Foreskin keratinocyte (primary cell): ENCODE measurements at places on chromosomes 5 and 9. TPM values are rescaled to one million over a fixed set of nuclear protein-coding genes. Genes with fewer than 3 reads are reported as not detected.
A peak's percentile ranks its signal among the peaks of the same experiment; 100 is the strongest.

GRCh38 chr5:178256746-178257145 is 24.1 kb upstream of the PHYKPL start:
- DNase-seq: no peak

DNA sequence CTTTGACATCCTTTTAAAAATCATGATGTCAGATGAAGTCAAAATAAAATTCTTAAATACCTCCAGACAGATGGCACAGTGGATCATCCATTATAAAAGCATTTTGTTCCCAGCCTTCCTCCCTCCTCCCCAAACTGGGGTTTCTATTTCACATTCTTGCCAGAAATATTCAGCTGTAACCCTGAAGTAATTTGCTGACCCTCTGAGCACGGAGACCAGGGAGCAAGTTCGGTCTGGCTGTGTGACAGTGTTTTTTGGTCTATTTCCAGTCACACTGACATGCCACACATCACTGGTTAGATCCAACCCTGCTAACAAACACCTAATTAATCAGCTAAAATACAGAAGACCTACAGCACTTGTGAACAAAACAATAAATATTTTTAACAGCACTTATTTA is 126.2 kb upstream of the DMRT1 start:
- DNase-seq: no peak

DNA sequence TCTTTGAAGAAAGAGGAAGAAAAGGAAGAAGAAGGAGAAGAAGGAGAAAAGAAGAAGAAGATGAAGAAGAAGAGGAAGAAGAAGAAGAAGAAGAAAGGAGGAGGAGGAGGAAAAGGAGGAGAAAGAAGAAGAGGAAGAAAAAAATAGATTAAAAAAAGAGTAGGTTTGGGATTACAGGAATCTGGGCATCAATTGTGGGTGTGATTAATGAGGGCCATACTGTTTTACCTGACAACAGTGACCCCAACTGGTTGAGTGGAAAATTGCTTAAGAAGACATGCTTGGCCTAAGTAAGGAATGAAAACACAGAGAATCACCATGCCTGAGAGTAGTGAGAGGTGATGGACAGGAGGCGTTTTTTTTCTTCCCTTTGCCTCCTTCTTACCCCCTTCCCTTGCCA is 114.6 kb downstream of the FAM170A start:
- peak; percentile 6 for DNase-seq

DNA sequence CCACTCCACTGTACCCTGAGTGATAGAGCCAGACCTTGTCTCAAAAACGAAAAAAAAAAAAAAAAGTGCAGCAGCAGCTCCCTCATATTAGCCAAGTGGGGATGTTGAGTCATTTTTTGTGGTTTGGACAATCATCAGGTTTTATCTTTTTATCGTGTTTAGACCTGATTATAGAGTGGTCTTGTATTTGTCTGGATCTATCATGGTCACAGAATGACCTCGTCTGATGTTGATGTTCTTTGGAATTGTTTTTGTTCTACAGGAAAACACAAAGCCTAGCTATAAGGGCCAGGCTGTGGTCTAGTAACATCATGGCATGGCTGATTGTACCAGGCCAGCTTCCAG is 1.6 kb upstream of the FBXW11 start:
- peak; percentile 79 for DNase-seq

GRCh38 chr9:14511452-14511851 is 181.8 kb downstream of the ZDHHC21 start:
- DNase-seq: peak; percentile 10

GRCh38 chr5:43073597-43074546 is 33.8 kb upstream of the ANXA2R start:
- DNase-seq: peak; percentile 32

GRCh38 chr5:66963559-66963971 is 233.0 kb downstream of the CD180 start:
- DNase-seq: no peak

DNA sequence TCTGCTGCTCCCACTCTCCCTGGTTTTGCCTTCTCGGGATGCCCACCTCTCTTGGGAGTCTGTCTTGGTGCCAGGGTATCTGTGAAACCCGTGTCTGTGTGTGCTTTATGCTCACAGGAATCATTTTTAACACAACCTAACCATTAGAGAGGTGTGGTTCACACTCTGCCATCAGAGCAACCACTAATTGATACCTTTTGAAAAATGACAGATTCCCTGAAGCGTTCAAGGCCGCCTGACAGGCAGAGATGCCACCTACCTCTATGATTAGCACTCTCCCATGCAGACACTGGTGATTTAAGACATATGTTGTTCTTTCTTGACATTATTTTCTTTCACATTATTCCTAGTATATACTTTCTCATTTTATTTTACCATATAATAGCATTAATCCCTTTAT is 207.3 kb upstream of the SGCD start:
- DNase-seq: no peak

DNA sequence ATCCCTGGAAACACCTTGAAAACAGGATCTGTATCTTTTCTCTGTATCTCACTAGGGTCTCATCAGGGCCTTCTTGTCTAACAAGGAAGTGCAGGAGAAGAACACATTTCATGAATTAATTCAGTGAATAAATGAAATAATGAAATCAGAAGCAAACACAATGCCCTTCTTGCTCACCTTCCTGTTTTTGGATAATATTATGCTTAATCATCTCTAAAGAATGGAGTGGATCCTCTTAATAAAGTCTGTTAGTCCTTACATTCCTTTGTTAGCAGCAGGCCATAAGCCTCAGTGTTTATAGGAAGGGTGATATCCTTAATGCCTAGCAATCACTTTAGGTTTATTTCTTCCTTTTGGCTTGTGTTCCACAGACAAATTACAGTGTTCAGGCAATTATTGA is 837.1 kb upstream of the SEMA6A start:
- DNase-seq: no peak

- no peak for DNase-seq
Measured at GRCh38 chr5:77812926-77813589, 36.9 kb upstream of the TBCA start.

GRCh38 chr9:4371108-4371507 is 71.2 kb upstream of the GLIS3 start:
- peak; percentile 93 for DNase-seq

GRCh38 chr5:176366232-176366894 is 1.1 kb downstream of the ARL10 start:
- no peak for DNase-seq

DNA sequence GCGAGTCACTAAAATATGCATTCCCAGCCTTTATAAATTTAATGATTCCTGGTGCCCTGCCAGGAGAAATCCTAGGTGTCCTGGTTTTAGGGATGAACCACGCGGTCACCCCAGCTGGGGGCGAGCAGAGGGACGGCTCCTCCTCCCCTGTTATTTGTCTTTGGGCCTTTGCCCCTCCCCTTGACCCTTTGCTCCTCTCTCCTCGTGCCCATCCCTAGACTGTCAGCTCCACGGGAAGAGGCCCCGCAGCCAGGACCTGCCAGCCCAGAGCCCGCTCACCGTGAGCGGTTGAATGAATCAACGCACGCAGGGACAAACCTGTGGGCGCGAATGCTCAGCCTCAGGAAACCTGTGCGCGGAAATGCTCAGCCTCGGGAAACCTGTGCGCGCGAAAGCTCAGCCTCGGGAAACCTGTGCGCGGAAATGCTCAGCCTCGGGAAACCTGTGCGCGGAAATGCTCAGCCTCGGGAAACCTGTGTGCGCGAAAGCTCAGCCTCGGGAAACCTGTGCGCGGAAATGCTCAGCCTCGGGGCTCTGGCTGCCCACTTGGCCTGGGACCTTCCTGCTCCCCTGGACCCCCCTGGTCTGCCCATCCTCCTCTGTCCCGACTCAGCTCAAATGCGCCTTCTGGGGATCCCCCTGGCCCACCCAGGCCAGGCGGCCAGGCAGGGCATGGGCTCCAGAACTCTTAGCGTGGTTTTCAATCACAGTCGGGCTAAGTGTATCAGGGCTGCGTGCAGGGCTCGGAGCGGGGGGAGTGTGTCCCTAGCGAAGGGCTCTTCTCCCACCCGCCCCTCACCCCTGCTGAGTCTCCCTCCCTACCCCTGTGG is 140.5 kb upstream of the COL5A1 start:
- peak; percentile 14 for DNase-seq

DNA sequence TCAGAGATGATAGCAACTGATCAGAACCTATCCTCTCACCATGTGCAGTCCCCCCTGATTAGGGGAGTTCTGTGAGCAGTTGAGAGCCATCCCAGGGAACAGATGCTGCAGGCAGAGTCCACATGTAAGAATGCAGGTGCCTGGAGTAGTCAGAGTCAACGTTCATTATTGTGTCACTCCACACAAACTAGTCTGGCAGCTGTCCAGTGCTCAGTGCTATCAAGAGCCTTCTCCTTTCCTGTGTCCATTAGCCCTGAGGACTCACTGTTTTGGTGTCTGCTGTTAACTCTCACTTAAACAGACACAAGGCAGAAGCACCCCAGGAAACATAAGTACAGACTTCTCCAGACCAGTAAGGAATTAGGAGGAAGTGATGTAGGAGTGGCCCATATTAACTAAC is 2.5 kb downstream of the SH3TC2 start:
- no peak for DNase-seq

- DNase-seq: no peak
Measured at GRCh38 chr5:163445345-163445744, 8.0 kb downstream of the CCNG1 start.

GRCh38 chr9:116789081-116789480 is 102.0 kb downstream of the TRIM32 start:
- DNase-seq: no peak

- no peak for DNase-seq
Measured at GRCh38 chr5:104539618-104540350, 977.2 kb upstream of the NUDT12 start.

GRCh38 chr5:91670122-91670521 is 287.0 kb upstream of the ARRDC3 start:
- DNase-seq: no peak

DNA sequence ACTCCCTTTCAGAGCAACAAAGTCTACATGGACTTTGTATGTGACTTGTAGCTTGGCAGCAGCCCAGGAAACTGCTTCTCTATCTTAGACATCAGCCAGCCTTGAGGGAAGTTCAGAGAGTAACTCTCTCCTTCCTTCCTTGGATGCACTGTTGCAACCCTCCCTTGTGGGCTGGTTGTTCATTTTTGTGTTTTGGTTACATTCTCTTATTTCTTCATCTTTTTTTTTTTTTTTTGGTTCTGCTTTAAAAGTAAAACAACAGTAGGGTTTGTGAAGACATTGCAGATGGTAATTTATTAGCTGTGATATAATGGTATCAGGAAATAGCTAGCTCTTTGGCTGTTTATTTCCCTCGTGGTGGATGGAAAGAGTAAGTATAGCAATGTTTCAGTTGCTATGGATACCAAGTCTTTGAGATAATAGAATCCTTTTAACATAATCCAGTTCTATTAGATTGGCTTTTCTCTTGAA is 97.9 kb upstream of the MAMDC2 start:
- DNase-seq: no peak

GRCh38 chr9:108434036-108434435 is 421.8 kb downstream of the ACTL7B start:
- no peak for DNase-seq

DNA sequence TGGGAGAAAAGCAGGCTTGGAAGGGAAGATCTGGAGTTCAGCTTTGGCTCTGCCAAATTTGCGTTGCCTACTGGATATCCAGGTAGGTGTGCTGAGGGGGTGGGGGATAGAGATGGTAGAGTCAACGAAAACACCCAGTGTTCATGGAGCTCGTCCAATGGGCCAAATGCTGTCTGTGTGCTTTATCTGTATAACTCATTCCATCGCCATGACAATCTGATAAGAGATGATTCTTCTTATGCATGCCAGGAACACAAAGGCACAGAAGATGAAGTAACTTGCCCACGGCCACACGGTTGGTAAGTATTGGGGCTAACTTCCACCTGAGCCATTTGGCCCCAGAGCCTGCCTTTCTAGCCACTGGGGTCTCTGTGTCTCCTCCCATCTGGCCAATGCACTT is 53.2 kb downstream of the BOD1 start:
- DNase-seq: no peak

- DNase-seq: no peak
Measured at GRCh38 chr9:34633851-34634550, 3.6 kb downstream of the SIGMAR1 start.

DNA sequence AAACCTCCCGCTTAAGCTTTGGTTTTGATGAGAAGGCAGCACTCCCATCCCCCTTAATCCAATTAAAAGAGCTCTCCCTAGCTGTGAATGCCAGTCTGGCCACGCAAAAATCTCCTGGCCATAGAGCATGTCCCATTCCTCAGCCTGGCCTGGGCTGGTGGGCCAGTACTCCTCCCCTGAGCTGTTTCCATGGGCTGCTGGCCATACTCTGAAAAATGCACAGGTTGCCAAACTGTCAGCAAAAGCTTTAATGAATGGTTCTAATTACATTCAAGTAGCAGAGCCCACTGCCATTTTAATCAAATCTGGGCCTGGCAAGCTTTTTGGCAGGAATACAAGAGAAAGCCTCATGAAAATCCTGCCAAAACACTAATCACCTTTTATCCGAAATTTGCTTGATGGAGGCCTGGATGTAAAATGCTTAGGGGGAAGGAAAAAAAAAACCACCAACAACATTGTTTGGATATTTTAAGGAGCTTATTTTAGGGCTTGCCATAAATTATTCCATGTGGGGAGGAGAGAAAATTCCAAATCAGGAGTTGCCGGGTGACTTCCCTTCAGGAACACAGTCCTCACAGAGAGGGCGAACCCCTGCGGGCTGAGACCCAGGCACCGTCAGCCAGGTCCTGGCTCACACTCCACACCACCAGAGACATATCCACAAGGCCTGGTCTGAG is 243.3 kb downstream of the SEC61B start:
- DNase-seq: no peak

- peak; percentile 36 for DNase-seq
Measured at GRCh38 chr5:86968301-86968753, 299.4 kb upstream of the RASA1 start.

DNA sequence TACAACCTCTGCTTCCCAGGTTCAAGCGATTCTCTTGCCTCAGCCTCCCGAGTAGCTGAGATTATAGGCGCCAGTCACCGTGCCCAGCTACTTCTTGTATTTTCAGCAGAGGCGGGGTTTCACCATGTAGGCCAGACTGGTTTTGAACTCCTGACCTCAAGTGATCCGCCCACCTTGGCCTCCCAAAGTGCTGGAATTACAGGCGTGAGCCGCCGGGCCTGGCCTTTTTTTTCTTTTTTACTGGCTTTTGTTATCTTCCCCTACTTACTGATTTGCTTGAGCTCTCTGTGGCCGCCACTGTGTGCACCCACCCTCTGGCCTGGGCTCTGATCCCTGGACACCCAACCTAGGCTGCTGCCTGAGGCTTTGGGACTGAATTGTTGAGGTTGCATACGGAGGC is 60.3 kb downstream of the ANKRD33B start:
- no peak for DNase-seq

SLC24A2 gene
- not detected in 2 replicates for total RNA-seq

CCDC171 gene
- 0.78 and 1.1 TPM in 2 replicates for total RNA-seq

IFNA21 gene
- total RNA-seq: not detected in 2 replicates

DNAH5 gene
- 0.71 and 1.1 TPM in 2 replicates for total RNA-seq

GABRA1 gene
- total RNA-seq: not detected in 2 replicates

ERGIC1 gene
- total RNA-seq: 86.8 and 90.9 TPM in 2 replicates

EQTN gene
- 0.27 TPM in 1 of 2 replicates, not detected in the other for total RNA-seq

GNG10 gene
- total RNA-seq: 53.7 and 66.2 TPM in 2 replicates
